Activated naive CD4-positive, alpha-beta T cell (primary cell): ENCODE measurements at places on chromosomes 12 and 14.
A peak's percentile ranks its signal among the peaks of the same experiment; 100 is the strongest.

DNA sequence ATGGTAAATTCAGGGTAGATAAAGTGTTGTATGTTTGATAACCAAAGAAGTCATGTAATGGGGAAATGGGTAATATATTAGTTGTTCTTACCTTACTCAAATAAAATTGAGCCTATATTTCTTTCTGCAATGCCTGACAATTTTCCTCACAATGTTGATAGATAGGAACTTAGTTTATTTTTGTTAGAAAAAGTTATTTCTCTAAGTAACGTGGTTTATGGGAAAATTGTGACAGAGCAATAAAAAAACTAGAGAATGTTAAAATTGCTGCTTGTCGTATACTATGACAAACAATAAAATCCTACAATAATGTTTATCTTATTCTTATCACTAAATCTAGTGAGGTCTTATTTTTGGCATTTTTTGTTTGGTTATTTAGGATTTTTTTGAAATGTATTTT lies 534.1 kb downstream of the TMTC2 start:
- DNase-seq = no peak

DNA sequence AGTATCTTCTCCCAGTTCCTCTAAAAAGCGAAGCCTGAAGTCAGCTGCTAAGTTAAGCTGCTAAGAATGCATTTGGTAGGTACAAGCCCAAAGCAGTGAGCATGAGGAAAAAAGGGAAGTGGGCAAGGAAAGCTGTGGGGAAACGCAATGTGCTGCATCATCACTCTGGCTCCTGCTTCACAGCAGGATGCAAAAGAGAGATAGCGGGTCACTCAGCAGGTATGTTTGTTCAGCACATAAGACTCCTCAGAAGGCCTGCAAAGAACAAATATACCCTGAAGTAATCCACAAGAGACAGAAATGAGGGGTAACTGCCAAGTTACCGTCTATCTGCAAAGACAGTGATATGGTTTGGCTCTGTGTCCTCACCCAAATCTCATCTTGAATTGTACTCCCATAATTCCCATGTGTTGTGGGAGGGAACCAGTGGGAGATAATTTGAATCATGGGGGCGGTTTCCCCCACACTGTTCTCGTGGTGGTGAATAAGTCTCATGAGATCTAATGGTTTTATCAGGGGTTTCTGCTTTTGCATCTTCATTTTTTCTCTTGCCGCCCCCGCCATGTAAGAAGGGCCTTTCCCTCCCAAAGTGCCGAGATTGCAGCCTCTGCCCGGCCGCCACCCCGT lies 127.4 kb upstream of the EGLN3 start:
- no peak for DNase-seq

DNA sequence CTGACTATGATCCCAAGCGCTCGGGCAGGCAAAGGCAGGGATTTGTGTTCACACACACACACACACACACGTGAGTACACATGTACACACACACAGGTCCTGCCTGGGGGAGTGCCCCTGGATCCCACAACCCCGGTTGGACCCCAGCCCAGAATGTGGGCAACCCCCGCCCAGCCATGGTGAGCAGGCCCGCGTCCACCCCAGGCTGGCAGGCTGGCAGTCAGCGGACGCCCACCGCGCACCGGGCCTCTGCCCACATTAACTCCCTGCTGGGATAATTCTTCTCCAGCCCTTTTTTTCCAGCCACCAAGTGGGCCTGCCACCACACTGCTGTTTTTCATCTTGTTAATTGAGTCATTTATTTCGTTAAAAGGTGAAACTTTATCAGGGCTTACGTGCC lies 256.2 kb downstream of the BCL11B start:
- DNase-seq = no peak

DNA sequence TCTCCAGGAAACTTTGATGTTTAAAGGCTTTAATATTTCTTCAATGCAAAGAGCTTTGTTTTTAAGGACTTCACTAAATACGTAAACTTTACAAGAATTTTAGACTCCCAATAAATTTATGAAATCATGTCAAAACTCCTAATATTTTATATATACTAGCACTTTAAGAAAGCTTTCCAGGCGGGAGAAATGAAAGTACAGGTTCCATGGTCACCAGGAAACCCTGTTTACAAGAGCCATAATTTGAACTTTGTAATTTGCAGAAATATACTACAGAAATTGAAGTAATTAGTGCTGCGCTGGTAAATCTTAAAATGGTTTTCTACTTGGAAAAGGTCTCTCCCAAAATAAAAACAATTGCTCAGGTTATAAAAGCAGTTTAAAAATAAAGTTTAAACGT lies 8.8 kb downstream of the CCDC92 start:
- DNase-seq = no peak

DNA sequence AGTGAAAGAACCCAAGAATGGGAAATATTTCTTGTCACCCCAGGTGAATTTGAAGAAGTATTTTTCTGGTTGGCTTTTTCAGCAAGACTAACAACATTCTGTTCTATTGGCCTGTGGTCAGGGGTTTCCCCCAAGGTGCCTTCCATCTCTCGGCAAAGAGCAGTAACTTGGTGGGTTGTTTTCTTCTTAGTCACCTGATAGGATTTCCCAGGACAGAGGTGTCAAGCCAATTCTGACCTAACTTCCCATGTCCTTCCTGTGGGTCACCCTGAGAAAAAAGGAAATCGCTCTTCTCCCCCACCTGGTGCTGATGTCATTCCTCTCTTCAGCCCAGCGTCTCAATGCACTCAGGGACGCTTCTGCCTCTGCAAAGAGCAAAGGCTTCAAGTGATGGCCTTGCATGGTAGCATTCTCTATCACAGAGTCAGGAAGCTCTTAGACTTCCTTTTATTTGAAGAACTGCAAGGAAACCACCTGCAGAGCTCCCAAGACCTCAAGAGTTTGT lies 16.1 kb upstream of the IFNG start:
- peak; percentile 42 for DNase-seq

GRCh38 chr14:79473651-79474050 lies 737.7 kb downstream of the DIO2 start:
- no peak for DNase-seq

GRCh38 chr12:111753144-111753881 lies 13.4 kb upstream of the ALDH2 start:
- no peak for DNase-seq

- no peak for DNase-seq
Measured at GRCh38 chr14:28751467-28752058, 15.0 kb upstream of the FOXG1 start.

- DNase-seq = no peak
Measured at GRCh38 chr12:126784328-126784921, 1482.5 kb upstream of the TMEM132C start.

DNA sequence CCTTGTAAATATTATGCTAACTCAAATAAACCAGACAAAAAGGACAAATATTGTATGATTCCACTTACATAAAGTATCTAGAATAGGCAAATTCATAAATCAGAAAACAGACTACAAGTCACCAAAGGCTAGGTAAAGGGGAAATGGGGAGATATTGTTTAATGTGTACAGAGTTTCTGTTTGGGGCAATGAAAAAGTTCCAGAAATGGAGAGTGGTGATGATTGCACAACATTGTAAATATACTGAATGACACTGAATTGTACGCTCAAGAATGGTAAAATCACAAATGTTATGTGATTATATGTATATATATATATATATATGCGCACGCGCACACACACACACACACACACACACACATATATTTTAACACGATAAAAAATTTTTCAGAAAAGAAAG lies 182.5 kb downstream of the SLC2A13 start:
- no peak for DNase-seq

GRCh38 chr12:53683494-53683893 lies 7.6 kb upstream of the ATP5MC2 start:
- DNase-seq = no peak

DNA sequence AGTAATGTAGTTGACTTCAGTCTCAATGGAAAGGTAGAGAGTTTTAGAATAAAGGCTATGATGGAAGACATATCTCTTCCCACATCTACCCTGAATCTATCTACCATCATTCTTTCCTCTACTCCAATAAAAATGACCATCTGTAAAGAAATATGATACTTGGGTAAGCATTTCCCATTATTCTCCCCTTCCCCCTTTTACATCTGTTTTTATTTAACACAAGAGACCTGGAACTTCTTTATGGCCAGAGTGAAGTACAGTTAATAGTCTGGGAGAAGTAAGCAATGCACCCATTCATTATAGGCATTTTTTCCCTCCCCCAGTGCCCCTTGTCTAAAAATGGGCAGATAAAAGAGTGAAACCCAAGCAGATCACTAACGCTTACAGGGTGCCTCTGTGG lies 6.5 kb downstream of the TPH2 start:
- DNase-seq = no peak

DNA sequence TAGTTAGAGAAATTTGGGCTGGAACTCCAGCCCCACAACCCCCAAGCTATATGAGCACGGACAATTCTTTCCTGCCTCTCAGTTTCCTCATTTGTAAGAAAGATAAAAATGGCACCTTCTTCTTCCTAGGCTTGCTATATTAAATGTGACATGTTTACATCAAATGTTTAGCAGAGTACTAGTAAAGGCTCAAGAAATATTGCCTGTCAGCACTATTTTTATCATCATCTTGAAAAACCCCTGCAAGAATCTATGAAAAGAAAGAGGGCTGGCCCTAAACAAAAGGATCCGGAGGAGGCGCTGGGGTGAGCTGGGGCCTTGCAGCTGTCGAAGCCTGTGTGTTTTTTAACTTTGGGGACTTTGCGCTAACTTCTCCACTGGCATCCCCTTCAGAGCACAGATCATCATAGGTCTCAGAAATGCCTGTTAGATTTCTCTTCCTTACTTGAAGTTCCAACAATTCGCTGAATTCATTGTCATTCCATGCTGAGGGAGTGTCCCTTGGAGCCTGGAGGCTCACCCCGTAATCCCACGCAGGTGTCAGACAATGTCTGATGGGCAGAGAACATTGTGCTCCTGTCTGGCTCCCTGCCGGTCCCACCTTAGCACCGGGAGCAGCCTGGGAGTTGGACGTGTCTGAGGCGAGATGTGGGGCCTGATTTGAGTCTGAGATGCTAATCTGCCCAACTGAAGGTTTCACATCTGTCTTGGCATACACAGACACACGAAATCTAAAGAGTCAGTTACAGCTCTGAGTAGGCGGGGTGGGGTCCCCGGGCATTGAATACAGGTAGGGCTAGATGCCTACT lies 206.8 kb downstream of the NUAK1 start:
- no peak for DNase-seq
